Left lung (tissue), 14 donors: ENCODE measurements at places on chromosomes 11 and 22. TPM values are rescaled to one million over a fixed set of nuclear protein-coding genes. Genes with fewer than 3 reads are reported as not detected.
A peak's percentile ranks its signal among the peaks of the same experiment; 100 is the strongest.

The LAYN gene
- 16.0 TPM for polyA plus RNA-seq

The SYVN1 gene
- 48.4 TPM for polyA plus RNA-seq

DNA sequence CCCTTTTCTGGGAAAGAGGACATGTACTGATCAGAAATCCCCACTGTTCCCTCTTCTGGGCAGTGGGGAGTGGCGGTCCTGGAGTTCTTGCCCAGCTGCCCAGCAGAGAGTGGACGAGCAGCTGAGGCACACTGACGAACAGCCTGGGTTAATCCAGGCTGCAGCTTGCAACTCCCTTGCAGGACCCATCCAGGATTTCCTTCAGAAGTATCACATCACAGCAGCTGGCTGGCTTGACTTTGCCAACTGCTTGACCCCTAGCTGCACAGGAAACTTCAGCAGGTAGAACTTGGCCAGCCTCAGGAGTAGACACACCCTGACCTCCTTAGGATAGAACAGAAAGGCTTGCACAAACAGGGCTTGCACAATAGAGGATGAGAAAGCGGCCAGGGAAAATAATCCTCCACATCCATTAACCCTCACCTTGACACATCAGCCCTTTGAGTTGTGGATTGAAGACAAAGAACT lies 27.9 kb upstream of the FZD4 start:
- no peak for DNase-seq

The NAV2 gene
- polyA plus RNA-seq = 22.3 TPM

DNA sequence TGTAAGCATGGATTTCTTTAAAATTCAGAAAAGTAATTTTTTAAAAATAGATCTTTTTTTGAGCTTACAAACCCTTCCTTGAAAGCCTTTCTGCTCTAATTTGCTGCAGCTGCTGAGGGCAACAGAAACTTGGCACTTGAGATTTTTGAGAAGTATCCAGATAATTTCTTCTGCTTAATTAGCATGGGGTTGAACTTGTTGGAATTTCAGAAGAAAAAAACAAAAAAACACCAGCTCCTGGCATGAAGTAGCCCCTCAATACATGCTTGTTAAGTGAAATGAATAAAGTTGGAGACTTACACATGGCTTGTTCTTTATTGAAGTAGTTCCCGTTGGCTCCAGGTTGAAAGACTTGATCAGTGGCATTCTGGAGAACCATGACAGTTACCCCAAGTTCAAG lies 331.4 kb upstream of the RAG2 start:
- DNase-seq = no peak

The AIFM3 gene
- polyA plus RNA-seq = 1.0 TPM

The SCUBE2 gene
- polyA plus RNA-seq = 29.7 TPM

The NCAM1 gene
- polyA plus RNA-seq = 31.6 TPM

DNA sequence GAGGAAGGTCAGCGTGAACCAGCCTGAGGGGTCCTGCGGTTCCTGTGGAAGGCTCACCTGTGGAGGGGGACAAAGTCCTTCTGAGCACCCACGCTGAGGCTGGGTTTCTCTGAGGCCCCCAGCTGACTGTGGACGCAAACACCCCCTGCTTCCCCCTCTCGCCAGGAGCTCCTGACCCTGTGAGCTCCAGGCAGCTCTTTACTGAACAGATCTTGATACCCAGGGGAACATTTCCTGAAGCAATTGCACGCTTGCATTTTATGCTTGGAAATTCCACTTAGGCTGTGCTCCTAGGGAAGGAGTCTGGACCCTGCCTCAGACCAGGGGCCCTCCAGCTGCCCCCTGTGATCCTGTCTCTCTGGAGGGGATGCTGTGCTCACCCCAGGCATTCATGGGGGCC lies 454.2 kb upstream of the B3GAT1 start:
- no peak for DNase-seq

- no peak for DNase-seq
Measured at GRCh38 chr11:87038235-87038977, 672 bp downstream of the TMEM135 start.

The OR56A1 gene
- polyA plus RNA-seq = not detected

The PGA3 gene
- polyA plus RNA-seq = 0.45 TPM

DNA sequence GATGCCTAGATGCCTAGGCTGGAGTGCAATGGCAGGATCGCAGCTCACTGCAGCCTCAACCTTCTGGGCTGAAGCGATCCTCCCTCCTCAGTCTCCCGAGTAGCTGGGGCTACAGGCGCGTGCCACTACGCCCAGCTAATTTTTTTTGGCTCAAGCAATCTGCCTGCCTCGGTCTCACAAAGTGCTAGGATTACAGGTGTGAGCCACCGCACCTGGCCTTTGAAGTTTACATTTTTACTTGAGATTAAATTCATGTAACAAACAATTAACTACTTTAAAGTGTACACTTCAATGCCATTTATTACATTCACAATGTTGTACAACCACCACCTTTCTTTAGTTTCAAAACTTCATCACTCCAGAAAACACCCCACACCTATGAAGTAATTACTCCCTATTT lies 3.5 kb upstream of the FOSL1 start:
- DNase-seq = no peak

The PNPLA5 gene
- not detected for polyA plus RNA-seq

DNA sequence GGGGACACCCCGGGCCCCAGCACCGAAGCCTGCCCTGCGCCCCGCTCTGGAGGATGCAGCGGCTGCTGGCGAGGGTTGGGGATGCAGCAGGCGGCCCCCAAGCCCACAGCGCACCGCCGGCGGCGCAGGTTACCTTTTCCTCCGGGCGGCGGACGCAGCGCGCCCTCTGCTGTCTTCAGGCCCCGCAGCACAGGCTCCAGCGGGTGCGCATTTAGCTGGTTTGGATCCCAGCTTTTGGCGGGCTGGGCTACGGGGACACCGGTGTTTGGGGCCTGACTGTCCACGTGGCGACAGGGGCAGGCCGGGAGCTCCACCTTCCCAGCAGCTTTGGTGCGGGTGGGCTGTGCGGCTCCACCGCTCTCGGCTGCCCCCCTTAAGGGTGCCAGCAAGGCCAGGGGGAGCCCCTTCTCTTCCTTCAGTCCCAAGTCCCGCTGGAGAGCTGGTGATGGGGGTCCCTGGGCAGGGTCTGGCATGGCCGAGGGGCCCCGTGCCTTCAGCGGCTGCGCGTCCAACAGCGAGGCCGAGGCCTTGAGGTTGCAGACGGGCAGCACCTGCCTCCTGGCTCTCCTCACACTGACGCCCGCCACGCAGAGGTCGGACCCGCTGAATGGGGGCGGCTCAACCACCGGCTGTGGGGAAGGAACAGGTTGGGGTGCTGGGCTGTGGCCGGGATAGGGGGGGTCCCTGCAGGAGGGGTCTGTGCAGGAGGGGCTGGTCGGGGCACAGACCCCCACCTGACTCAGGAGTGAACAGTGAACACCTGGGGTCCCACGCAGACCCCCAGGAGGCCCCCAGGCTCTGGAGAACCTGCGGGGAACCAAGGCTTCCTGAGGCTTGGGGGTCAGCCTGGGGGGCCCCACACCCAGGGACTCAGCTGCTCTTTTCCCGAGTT lies 18.0 kb upstream of the IL17REL start:
- DNase-seq = peak; percentile 74

The CHORDC1 gene
- polyA plus RNA-seq = 55.6 TPM

DNA sequence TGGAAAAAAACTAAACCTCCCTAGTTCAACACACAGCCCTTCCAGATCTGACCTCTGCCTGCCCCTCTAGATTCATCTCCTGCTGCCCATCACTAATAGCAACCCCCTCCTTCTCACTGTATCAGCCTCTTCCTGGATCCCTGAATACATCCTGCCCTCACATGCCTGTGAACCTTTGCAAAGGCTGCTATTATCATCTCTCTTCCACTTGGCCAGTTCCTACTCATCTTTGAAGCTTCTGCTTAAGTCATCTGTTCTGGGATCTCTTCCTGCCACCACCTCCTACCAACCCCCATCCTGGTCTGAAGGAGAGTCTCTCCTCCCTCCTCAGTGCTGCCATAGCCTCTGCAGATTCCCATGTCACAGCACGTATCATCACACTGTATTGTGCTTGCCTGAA lies 38.0 kb upstream of the AMOTL1 start:
- DNase-seq = no peak

GRCh38 chr11:99489581-99489980 lies 468.8 kb downstream of the CNTN5 start:
- no peak for DNase-seq

The LMNTD2 gene
- 2.2 TPM for polyA plus RNA-seq

The TUBA8 gene
- polyA plus RNA-seq = 2.2 TPM

DNA sequence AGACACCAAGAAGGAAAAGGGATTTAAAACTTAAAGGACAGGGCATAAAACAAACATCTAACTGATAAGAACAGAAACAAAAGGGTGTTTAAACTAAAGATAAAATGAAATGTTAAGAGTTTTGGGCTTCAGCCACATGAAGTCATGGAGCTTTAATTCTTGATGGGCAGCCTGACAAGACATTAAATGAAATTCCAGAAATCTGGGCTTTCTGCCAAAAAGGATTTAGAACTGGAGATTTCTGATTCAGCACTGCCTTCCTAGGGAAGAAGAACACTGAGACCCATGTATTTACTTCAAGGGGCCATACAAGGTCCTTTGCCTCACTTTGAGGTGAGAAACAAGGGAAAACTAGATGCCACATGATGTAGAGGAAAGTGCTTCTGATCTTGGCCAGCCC lies 355.9 kb upstream of the RAG2 start:
- DNase-seq = no peak

GRCh38 chr11:45384711-45385241 lies 98.6 kb upstream of the SYT13 start:
- no peak for DNase-seq

GRCh38 chr22:24496661-24497060 lies 1.5 kb downstream of the UPB1 start:
- no peak for DNase-seq

GRCh38 chr22:23384431-23384830 lies 195.7 kb downstream of the IGLL1 start:
- DNase-seq = peak; percentile 33

DNA sequence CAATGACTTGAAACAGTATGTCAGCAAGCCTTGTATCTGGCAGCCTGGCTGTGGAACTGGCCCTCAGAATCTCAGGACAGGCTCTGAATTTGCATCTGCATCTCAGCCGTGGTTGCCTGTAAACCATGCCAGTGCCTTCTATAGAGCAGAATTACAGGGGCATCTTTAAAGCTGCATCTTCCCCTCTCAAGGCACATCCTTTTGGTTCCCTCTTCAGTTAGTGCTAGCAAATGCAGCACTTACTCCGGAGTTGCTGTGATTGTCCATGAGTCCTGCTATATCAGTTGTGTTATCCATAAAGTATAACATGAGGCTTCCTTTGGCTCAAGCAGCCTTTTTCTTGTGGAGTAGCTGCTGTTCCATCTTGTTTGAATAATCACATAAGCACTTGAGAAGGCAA lies 53.9 kb upstream of the PARVG start:
- no peak for DNase-seq

The KCNJ11 gene
- 9.8 TPM for polyA plus RNA-seq

- DNase-seq = no peak
Measured at GRCh38 chr11:63608353-63609345, 5.6 kb downstream of the PLAAT3 start.

DNA sequence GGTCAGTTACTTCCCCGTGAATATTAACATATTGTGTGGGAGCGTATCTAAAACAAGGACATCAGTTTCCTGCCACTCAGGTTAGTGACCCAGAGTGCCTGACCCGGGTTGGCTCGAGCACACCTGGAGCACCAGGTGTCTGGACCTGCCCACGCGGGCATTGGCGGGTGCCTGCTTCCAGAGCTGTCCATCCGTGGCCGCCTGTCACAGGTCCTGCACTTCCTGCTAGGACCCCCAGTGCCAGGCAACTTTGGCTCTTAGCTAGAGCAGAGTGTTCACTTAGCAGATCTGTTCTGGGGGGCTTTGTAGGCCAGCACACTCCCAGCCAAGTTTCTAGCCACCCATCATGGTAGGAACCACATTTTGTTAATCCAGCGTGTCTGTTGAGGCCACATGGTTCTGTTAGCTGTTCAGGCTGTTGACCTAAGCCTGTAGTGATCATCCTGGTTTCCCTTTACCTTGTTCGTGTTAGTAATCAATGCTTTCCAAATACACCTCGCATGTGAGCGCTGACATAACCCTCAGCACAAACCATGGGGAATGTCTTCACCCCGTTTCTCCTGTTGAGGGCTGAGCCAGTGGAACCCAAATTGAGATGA lies 29.5 kb downstream of the MOV10L1 start:
- no peak for DNase-seq

DNA sequence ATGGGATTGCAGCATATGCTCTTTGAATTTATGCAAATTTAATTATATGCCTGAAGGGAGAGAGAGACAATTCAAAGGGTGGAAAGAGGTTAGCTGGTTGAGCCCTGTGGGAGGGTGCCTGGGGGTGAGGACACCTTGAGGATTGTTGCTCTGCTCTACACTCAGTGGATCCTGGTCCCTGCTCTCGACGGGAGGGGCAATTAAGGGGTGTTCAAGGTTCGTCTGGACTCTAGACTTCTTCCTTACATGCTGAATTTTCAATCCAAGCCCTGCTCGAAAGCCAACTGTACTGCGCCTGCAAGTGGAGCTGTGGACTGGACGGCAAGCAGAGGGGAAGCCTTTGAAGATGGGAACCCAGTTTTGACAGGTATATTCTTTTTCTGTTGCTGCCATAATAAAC lies 15.5 kb upstream of the OR5M11 start:
- no peak for DNase-seq

The OTOG gene
- 0.04 TPM for polyA plus RNA-seq

- DNase-seq = no peak
Measured at GRCh38 chr11:120832481-120833238, 191.2 kb upstream of the TBCEL start.

The FAT3 gene
- polyA plus RNA-seq = 73.3 TPM

The SLN gene
- polyA plus RNA-seq = not detected

The EMID1 gene
- polyA plus RNA-seq = 87.3 TPM

DNA sequence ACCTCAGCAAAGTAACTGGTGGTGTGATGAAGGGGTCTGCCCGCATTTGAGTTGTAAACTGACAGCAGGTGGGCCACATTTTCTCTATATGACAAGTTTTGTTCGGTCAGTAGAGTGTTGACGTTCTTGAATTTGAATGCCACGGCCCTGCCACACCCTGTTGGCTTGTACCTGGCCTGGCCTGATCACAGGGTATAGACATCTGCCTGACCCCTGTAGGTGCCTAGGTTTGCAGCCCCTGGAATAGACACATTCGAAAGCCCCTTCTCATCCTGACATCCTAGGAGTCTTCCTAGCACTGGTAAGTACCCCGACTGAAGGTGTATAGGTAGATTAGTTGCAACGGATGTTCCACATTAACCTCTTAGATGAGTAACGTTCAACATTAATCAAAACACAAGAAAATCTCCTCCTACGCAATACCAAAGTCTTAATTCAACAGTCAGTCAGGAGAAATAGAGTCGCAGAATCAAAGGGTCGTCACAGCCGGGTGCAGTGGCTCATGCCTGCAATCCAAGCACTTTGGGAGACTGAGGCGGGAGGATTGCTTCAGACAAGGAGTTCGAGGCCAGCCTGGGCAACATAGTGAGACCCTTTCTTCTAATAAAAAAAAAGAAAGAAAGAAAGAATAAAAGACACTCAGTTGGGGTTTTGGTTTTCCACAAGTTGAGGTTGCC lies 43.6 kb upstream of the CD5 start:
- DNase-seq = no peak

The TUBGCP6 gene
- 50.1 TPM for polyA plus RNA-seq

GRCh38 chr11:124724979-124725718 lies 14.6 kb upstream of the NRGN start:
- DNase-seq = no peak
